Activated CD8-positive, alpha-beta memory T cell treated with anti-CD3 and anti-CD28 coated beads for 1 hour (primary cell): ENCODE measurements at places on chromosomes 11 and 22.

DNA sequence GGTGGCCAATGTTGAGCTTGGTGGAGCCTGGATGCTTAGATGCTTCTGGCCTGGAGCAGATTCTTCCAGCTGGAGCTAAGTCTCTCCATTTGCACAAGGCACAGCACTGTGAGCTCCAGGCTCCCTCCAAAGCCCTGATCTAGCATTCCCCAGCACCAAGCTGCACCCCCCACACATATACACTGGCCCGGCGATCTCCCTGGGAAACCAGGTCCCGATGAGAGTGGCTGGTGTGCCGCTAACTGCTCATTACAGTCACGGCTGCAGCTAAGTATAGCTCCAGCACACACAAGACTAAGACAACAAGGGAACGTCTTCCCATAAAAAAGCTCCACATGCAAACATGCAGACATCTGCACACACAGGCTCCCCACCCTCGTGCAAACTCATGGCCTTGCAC lies 17.6 kb downstream of the KCNC1 start:
- no peak for DNase-seq

DNA sequence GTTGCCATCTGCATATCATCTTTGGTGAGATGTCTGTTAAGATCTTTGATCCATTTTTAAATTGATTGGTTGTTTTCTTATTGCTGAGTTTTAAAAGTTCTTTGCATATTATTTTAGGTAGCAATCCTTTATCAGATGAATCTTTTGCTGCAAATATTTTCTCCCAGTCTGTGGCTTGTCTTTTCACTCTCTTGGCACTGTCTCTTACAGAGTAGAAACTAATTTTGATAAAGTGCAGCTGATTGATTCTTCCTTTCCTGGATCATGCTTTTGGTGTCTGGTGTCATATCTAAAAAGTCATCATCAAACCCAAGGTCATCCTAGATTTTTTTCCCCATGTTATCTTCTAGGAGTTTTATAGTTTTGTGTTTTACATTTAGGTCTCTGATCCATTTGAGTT lies 112.6 kb downstream of the NAT10 start:
- DNase-seq: no peak

DNA sequence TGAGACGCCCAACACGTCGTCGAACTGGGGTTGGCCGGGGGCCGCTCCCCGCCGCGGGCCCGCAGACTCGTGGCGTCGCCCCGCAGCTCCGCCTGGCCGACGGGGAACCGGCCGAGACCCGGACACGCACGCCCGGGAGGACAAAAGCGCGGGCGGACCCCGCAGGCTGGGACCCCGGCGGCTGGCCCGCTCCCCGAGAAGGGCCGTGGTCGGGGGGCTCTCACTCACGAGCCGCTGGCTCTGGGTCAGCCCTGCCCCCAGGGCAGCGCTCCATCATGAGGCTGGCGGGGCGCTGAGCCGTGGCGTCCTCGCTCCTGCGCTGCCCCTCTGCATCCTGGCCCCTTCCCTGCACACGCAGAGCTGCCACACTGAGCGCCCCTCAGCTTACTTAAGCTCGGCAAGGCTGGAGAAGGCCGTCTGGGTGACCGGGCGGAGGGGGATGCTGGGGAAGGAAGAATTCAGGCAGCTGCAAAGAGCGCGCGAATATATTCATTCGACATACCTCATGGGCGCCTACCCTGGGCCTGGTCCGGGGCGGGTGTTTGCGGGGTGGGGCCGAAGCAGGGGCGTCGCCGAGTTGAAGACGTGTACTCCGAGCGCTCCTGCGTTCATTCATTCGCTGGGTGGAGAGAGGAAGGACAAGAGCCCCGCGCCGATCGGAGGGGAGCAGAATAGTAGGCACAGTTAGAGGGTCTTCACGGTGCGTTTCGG lies 579 bp upstream of the CYB5R2 start:
- no peak for DNase-seq

- DNase-seq: no peak
Measured at GRCh38 chr11:119406005-119406404, 17.0 kb downstream of the THY1 start.

- DNase-seq: no peak
Measured at GRCh38 chr22:22425783-22426624, 82.5 kb downstream of the ZNF280B start.

- DNase-seq: no peak
Measured at GRCh38 chr11:33646168-33646567, 54.5 kb downstream of the C11orf91 start.
